Mammary epithelial cell (primary cell): ENCODE measurements at places on chromosomes 6 and 20. TPM values are rescaled to one million over a fixed set of nuclear protein-coding genes. Genes with fewer than 3 reads are reported as not detected.

TSPYL4 gene
- 13.0 and 14.5 TPM in 2 replicates for total RNA-seq

DNA sequence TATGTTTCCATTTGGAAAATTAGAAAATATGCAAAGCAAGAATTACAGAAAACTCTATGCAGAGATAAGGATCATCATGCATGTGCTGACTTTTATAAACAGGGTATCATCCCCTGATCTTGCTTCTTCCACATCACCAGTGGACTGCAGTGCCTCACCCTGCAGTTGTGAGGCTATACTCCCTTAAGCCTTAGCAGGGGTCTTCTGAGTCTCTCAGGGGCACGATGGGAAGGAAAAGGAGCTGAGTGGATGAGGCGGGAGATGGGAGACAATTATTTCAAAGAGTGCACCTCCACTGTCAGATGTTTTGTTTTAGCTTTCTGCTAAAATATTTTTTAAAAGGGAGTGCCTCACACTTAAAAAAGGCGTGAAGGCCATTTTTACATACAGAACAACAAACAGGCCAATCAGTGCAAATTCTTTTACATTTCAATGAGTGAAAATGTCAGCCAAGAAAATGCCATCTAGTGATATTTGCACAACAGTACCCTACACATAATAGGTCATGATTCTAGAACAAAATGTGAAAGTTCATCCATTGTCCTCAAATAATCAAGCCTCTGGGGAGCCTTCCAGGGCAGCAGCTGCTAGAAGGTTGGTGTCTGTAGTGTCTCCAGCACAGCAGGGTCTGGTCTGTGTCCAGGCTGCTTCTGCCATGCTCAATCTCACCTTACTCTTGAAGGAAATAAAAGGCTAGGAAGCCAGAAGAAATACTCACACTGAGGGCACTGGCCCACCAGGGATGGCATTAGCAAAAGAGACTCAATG, 13.2 kb upstream of the SERPINB9 start:
- DNase-seq: no peak

- no peak for DNase-seq
These were observed 106.1 kb downstream of the TNFAIP3 start for GRCh38 chr6:137973201-137973600.

DNA sequence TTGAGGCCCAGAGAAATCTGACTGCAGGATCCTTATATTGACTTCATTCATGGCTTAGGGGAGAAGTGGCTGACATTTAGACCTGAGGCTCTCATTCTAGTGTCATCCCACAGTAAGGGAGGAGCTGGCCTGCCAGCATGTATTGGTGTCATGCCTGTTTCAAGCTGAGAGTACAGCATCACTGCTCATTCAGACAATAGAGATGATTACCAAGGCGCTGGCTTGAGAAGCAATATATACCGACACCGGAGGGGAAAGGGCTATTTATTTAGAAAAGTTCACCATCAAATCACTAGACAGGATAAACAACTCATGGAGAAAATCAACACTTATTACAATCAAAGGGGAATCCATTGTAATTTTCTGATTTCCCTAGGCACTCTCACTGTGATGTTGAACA, 84.4 kb upstream of the HDAC2 start:
- no peak for DNase-seq
